Liver (tissue), 10 donors: ENCODE measurements at places on chromosomes 2 and 18. TPM values are rescaled to one million over a fixed set of nuclear protein-coding genes. Genes with fewer than 3 reads are reported as not detected.

Gene HES6
- total RNA-seq = 13.2 TPM

Gene IL36A
- not detected for total RNA-seq

Gene KANSL3
- total RNA-seq = 27.2 TPM

Gene PRSS56
- not detected for total RNA-seq

- DNase-seq = no peak
Measured at GRCh38 chr2:15729709-15730544, 138.3 kb downstream of the DDX1 start.

DNA sequence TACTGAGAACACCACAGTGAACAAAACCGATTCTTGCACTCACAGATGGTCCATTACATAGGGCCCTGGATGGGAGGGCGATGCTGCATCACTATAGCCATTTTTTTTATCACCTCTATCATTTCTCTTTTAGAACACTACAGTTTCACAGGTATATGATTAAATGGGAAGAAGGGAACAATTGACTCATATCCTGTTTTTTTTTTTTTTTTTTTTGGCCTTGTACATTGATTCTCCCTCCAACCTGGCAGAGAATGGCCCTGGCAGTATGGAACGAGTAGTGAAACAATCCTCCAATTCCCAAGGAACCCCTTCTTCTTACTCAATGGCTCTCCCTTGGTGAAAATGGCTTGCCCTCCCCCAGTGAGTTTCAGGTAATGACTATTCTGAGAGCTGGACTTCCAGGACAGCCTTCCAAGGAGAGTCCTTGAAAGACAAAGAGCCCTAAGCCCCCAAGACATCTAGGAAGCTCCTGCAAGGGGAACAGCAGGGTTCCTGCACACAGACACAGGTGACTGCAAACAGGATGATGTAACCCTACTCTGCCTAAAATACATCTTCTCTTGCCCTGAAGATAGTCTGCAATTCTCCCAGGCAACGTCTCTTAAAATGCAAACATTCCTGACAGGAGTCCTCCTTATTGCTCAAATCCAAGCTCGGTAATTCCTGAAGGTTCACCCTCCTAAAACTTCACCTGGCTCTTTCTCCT is 405.4 kb downstream of the SETBP1 start:
- no peak for DNase-seq

DNA sequence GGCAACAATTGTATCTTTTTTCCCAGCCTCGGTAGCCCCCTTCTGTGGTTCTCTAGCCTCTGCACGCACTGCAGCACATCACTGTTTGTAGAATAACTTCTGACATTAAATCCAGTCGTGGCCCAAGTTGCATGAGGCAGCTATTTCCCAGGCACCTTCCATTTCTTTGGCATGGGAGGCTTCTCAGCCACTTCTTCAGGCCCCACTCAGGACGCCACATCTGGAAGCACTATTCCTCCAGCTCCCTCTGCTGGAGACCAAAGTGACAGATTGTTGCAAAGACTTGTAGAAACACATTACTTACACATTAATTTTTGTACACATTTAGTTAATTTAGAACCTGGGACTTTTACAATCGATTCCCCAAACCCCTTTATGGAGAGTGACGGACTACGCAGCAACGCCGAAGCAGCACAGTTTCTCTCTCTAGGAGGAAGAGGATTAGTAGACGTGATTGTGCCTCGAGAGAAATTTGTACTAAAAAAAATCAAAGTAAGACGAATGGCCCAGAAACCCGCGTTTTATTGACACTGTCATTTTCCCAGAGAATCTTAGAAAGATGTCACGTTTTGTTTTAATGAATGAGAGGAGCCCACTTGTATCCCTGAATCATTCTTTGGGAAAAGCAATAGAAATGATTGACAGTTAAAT is 57.8 kb upstream of the RGPD5 start:
- peak; percentile 36 for DNase-seq

DNA sequence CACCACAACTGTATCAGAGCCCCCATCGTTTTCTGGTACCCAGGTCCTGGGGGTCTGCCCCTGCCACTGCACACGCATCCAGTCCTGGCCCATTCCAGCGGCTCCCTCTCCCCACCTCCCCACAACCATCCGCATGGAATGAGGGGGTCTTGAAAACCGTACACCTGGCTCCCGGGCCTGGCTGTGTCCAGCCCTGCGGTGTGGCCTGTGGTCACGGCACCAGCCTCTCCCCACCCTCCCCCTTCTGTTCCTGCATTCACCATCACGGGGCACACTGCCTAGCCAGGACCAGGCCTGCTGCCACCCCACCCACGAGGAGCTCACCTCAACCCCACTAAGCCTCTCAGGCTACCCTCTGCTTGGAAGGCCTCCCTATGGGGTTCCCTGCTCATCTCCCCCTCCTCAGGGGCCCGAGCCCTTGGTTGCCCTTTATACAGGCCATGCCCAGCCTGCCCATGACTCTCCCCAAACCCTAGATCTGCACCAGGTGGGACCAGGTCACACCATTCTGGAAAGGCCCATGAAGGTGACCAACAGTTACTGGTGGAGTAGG is 11.4 kb downstream of the GPR35 start:
- no peak for DNase-seq

- DNase-seq = no peak
Measured at GRCh38 chr2:75447176-75447575, 113.6 kb downstream of the EVA1A start.

- DNase-seq = no peak
Measured at GRCh38 chr2:33437815-33438214, 38.6 kb upstream of the RASGRP3 start.

DNA sequence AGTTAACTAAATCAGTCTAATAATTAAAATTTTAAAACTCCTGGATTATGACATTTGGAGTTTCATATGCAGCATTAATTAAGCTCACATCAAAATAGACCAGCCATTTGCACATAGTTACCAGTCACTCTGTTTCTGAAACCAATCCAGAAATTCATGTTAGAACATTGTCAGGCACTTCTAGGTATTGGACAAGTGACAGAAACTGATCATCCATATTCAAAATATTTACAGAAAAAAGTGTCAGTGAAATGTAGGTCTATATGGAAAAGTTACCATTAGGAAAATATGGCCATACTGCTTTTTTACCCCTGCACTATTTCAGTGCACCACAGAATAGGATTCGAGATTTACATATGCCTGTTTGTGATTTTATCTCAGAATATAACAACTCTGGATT is 33.4 kb downstream of the UPP2 start:
- no peak for DNase-seq

- no peak for DNase-seq
Measured at GRCh38 chr2:20757405-20758090, 65.4 kb downstream of the LDAH start.
